Glutamatergic neuron (in vitro differentiated cells): ENCODE measurements at places on chromosomes 12 and 14.

DNA sequence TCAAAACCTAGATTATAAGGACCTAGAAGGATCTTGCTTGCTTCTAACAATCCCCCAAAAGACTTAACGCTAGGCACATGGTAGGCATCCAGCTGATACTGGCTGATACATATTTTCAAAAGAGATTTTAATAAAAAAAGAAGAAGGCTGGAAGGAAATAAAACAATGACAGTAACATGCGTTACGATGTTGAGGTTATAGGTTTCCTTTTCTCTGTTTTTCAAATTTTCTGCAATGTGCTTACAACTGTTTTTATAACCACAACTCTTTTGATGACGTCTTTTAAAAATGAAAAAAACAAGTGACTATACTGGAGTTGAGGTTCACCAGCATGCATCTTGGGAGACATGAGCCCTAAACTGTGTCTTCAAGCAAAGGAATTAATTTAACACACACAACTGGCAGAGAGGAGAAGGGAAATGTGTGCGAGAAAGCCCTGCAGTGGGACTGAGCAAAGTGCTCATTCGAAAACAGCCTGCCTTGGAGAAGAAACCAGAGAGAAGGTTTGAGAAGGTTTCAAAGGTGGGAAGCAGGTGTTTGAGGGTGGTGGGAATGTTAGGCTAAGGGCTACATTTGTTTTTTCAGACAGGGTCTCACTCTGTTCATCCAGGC lies 80.4 kb downstream of the DUSP16 start:
- no peak overlapping the region for H3K4me3 ChIP-seq
- H3K27ac ChIP-seq: no peak overlapping the region
- no peaks in the 10 kb centered on the region for H3K4me1 ChIP-seq
- H3K27me3 ChIP-seq: no peaks in the 10 kb centered on the region

DNA sequence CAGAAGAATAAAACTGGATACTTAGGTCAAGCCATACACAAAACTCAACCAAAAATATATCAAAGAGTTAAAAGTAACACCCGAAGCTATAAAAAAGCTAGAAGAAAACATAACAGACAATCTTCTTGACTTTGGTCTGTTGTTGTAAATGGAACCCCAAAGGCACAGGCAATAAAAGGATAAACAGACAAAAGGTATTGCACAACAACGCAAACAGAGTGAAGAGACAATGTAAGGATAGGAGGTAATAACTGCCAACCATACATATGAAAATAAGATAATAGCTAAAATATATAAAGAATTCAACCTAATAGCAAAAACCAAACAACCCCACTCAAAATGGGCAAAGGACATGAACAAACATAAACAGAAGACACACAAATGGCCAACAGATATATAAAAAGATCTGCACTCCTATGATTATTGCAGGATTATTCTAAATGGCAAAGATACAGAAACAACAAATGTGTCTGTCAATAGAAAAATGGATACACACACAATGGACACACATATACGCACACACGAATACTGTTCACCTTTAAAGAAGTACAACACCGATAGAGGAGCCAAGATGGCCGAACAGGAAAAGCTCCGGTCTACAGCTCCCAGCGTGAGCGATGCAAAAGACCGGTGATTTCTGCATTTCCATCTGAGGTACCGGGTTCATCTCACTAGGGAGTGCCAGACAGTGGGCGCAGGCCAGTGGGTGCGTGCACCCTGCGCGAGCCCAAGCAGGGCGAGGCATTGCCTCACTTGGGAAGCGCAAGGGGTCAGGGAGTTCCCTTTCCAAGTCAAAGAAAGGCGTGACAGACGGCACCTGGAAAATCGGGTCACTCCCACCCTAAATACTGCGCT lies 1137.1 kb downstream of the FSCB start:
- H3K4me3 ChIP-seq: no peak overlapping the region
- H3K27me3 ChIP-seq: peaks cover 2% of the 10 kb centered on the region
- DNase-seq: no peak
- no peaks in the 10 kb centered on the region for H3K4me1 ChIP-seq

DNA sequence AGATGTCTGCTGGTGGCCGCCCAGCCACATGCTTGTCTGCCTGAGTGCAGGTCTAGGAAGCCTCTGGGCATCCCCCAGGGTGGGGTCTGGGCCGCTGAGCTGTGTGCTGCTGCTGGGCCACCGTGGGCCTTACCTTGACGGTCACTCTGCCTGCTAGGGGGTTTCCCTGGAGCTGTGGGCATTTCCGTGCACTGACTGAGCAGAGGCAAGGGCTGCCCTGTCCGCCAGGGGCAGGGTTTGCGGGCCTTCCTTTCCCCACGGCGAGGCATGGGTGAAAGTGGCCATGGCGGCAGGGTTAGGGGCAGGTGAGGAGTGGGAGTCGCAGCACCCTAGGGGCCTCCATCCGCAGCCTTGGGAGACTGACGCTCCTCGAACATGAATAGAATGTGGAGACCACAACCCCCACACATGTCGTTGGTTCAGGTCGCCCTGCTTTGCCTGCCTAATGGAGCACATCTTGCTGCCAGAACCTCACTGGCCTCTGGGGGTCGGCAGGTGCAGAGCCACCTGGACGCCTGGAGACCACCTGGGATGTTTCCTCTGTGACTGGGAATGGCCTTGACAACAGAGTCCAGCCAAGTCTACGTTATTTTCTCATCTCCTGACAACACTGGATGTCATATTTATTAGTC lies 2.5 kb downstream of the ZBTB42 start:
- H3K27me3 ChIP-seq: peaks cover 14% of the 10 kb centered on the region
- H3K36me3 ChIP-seq: no peaks in the 10 kb centered on the region
- H3K4me3 ChIP-seq: peak overlapping the region; percentile 20
- peak overlapping the region; percentile 38 for H3K27ac ChIP-seq
- DNase-seq: peak; percentile 36

DNA sequence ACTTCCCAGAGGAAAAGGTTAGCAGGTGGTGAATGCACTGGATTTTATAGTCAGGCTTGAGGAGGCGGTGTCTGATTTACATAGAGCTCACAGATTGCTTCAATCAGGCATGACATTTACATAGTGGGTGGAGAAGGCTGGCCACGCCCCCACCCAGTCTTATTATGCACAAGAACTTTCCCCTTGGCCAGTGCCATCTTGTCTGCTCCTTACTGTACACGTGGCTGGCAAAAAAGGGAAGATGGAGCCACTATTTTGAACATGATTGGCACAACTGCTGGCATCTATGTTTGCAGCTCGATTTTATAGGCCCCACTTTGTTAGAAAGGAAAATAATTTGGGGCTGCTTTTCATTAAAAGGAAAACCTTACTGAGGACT lies 10.9 kb upstream of the LGMN start:
- no peak overlapping the region for H3K27ac ChIP-seq
- peaks cover 2% of the 10 kb centered on the region for H3K27me3 ChIP-seq
- peaks cover 2% of the 10 kb centered on the region for H3K4me1 ChIP-seq
- no peak overlapping the region for H3K4me3 ChIP-seq
- peak; percentile 46 for DNase-seq
- no peaks in the 10 kb centered on the region for H3K36me3 ChIP-seq

DNA sequence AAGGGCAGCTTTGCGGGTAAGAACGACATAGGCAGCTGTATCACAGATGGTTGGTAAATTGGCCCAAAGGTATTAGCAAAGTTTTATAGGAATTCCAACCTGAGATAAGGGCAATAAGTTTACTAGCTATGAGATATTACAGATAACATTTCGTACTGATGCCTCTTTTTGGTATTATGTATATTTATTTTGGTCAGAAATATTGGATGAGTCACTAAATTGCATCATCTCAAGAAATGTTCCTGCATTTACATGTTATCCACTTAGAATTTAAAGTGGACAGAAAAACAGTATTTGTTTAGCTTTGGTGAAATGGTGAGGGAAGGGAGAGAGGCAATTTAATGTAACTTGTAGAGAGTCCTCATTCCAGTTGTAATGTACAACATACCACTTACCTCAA lies 65.1 kb upstream of the PZP start:
- no peak overlapping the region for H3K27ac ChIP-seq
- H3K36me3 ChIP-seq: no peaks in the 10 kb centered on the region
- no peak overlapping the region for H3K4me3 ChIP-seq
- no peaks in the 10 kb centered on the region for H3K27me3 ChIP-seq
- H3K4me1 ChIP-seq: no peaks in the 10 kb centered on the region

DNA sequence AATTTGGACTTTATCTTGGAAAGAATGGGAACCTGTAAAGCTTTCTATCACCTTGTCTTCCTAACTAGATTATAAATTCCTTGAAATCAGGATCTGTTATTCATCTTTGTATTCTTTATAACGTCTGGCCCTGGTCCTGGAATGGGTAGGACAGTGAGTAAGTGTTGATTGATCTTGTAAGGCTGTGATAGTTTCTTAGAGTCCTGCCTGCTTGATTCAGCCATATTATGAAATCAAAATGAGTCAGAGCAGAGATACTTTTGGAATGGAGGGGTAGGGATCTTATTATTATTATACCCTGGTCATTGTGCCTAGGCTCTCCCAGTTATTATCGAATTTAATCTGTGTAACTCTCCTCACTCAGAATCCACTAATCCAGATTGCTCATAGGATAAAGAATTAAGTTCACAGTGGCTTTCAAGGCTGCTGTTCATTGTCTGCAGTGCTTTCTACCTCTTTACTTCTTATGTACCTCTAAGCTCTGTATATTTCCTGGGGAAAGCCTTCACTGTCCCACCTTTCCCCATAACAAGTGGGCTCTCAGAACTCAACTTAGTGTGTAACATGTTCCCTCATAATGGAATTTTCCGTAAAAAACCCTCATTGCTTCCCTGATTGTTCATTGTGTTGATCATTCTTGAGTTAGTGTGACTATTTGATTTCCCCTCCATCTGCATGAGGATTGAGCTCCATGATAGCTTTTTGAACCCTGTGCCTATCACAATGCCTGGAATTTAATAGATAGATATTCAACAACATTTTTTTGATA lies 93.3 kb downstream of the DAAM1 start:
- H3K27me3 ChIP-seq: no peaks in the 10 kb centered on the region

DNA sequence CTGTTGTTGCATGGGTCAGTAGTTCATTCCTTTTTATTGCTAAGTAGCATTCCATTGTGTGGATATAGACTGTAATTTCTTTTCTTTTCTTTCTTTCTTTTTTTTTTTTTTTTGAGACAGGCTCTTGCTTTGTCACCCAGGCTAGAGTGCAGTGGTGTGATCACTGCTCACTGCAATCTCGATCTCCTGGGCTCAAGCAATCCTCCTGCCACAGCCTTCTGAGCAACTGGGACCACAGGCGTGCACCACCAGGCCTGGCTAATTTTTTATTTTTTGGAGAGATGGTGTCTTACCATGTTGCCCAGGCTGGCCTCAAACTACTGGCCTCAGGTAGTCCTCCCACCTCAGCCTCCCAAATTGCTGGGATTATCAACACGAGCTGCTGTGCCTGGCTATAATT lies 5.2 kb downstream of the ATP6V0A2 start:
- H3K4me3 ChIP-seq: no peak overlapping the region
- no peaks in the 10 kb centered on the region for H3K36me3 ChIP-seq
- H3K27ac ChIP-seq: no peak overlapping the region
- DNase-seq: no peak
- H3K4me1 ChIP-seq: peaks cover 6% of the 10 kb centered on the region

DNA sequence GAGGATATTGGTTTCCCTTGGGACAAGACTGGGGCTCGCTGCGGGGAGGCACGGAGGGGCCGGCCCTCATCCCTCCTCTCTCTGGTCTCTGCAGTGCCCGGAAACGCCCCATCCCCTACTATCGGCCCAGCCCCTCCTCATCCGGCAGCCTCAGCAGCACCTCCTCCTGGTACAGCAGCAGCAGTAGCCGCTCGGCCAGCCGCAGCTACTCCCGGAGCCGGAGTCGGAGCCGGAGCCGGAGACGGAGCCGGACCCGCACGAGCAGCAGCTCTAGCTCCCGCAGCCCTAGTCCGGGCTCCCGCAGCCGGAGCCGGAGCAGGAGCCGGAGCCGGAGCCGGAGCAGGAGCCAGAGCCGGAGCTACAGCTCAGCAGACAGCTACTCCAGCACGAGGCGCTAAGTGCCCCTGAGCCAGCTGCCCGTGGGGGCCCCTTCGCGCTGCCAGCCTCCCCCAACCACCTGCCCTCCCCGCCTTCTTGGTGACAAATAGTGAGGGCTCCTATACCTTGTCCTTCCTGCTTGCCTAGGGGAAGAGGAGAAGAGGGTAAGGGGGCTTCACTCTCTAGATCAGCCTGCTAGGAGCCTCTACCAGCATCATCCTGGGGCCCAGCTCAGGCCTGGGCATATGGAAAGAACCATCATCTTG lies 22.2 kb upstream of the HSPB8 start:
- peak; percentile 59 for DNase-seq
- no peak overlapping the region for H3K4me3 ChIP-seq
- H3K27ac ChIP-seq: no peak overlapping the region
- peaks cover 26% of the 10 kb centered on the region for H3K4me1 ChIP-seq
- H3K27me3 ChIP-seq: peaks cover 15% of the 10 kb centered on the region
- peaks cover 10% of the 10 kb centered on the region for H3K36me3 ChIP-seq

GRCh38 chr14:76138758-76139723 lies 12.7 kb upstream of the GPATCH2L start:
- H3K4me1 ChIP-seq: peaks cover 12% of the 10 kb centered on the region
- peak overlapping the region; percentile 55 for H3K4me3 ChIP-seq
- peaks cover 14% of the 10 kb centered on the region for H3K36me3 ChIP-seq
- H3K27me3 ChIP-seq: peaks cover 6% of the 10 kb centered on the region
- peak; percentile 38 for DNase-seq

GRCh38 chr12:120873226-120873625 lies 30.9 kb downstream of the SPPL3 start:
- H3K27me3 ChIP-seq: no peaks in the 10 kb centered on the region
- H3K4me3 ChIP-seq: no peak overlapping the region
- no peak for DNase-seq
- H3K36me3 ChIP-seq: no peaks in the 10 kb centered on the region
- no peak overlapping the region for H3K27ac ChIP-seq

DNA sequence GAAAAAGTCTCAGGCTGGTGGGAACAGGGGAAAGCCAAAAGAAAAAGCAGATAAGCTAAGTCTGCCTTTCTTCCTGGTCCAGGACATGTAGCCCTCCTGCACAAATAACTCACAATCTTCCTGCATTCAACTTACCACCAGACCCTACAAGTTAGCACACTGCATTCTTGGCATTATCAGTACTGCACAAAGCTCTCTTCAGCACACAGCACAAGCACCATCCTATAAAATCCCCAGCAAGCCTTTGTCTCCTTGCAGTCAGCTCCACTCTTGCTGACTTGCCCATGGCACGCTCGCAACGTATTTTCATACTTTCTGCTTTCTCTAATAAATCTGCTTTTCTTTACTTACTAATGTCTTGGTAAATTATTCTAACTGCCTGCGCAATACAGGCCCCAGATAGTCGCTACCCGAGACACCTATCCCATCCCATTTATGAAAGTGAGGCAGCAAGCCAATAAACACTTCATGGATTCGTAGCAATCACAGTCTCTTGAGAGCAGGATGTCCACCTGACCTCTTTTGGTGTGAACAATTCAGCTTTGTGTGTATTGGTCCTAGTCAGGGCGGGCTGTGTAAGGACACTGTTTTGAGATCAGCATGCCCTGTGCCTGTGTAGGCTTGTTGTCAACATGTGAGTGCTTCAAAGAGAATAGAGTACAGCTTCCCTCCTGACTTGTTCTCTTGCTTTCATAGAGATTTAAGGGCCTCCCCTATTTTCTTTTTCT lies 49.0 kb downstream of the TMEM117 start:
- no peaks in the 10 kb centered on the region for H3K27me3 ChIP-seq
- peak overlapping the region; percentile 36 for H3K27ac ChIP-seq
- H3K36me3 ChIP-seq: no peaks in the 10 kb centered on the region
- no peak overlapping the region for H3K4me3 ChIP-seq
- H3K4me1 ChIP-seq: peaks cover 5% of the 10 kb centered on the region
